ENCODE measurements at places on chromosomes 13 and 19.

GRCh38 chr13:86731987-86732386, 932.8 kb upstream of the SLITRK6 start:
- no peak for DNase-seq
- H3K36me3 ChIP-seq, result no peaks in the 10 kb centered on the region
- no peaks in the 10 kb centered on the region for H3K4me1 ChIP-seq
- no peak overlapping the region for H3K27ac ChIP-seq

DNA sequence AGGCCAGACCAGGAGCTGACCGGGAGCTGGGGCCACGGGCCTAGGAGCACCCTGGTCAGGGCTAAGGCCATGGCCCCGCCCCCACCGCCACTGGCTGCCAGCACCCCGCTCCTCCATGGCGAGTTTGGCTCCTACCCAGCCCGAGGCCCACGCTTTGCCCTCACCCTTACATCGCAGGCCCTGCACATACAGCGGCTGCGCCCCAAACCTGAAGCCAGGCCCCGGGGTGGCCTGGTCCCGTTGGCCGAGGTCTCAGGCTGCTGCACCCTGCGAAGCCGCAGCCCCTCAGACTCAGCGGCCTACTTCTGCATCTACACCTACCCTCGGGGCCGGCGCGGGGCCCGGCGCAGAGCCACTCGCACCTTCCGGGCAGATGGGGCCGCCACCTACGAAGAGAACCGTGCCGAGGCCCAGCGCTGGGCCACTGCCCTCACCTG, 6.6 kb downstream of the SPHK2 start:
- no peak overlapping the region for H3K4me3 ChIP-seq
- DNase-seq, result no peak
- no peak overlapping the region for H3K27ac ChIP-seq

DNA sequence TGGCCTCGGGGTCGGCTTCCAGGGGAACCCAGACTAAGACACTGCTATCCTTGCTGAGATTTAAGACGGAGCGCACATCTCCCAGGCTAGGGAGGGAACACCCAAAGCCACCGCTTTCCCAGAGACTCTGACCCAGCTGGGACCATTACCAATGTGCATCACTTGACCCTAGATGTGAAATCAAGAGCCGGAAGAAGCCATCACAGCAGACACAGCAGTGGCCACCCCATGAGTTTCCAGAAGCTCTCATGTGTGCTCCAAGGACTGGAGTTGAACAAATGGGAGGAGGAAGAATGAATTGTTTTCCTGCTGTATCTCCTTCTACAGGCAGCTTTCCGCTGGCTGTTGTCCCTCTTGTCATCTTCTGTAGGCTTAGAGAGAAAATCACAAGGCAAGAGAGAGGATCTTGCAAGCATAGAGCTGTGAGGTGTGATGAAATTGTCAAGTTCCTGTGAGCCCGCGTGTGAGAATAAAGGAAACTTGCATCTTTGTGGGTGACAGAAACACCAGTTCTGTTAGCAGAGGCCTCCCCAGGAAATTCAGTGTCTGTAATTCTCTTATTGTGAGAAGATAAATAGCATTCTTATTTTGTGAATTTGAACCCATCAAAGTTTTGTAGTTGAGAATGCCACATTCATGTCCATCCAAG, 711.8 kb downstream of the UQCRFS1 start:
- H3K27me3 ChIP-seq, result no peaks in the 10 kb centered on the region
- H3K27ac ChIP-seq, result peak overlapping the region; percentile 88
- H3K4me3 ChIP-seq, result peak overlapping the region; percentile 82
- peak; percentile 30 for DNase-seq
- peaks cover 71% of the 10 kb centered on the region for H3K4me1 ChIP-seq

GRCh38 chr13:31015199-31015598, 82.7 kb downstream of the TEX26 start:
- no peaks in the 10 kb centered on the region for H3K36me3 ChIP-seq
- no peak overlapping the region for H3K4me3 ChIP-seq
- peaks cover 83% of the 10 kb centered on the region for H3K27me3 ChIP-seq
- no peak overlapping the region for H3K27ac ChIP-seq

DNA sequence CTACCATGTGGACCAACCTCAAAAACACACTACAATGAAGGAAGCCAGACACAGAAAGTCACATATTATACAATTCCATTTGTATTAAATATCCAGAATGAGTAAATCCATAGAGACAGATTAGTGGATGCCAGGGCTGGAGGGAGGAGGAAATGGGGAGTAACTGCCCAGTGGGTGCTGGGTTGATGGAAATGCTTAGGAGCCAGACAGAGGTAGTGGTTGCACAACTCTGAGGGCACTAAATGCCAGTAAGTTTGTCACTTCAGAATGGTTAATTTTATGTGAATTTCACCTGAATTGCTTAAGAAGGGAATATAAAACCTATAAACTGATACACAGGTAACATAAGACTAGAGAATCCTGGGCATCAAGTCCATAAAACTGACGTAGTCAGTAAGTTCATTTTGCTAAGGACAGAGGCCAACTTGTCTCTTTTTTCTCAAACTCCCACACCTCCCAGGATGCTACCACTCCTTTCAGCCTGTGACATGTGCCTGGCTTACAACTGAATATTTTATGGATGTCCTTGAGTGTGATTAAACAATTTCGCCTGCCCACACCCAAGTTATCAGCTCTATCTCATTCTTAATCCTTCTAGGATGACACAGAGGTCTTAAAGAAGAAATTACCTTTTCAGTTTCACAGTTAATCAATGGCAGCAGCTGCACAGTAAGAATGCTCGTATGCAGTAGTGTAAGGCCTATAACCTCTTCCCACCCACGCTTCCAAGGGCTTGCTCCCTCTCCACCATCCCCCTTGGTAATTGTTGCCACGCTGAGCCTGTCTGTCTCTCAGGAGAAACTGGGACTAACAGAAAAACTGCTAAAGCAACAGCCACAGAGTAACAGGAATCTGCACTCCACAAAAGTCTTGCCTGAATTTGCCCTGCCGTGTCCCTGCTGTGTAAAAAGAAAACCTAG, 5.9 kb upstream of the MLNR start:
- H3K4me3 ChIP-seq, result no peak overlapping the region
- H3K4me1 ChIP-seq, result peaks cover 18% of the 10 kb centered on the region
- H3K36me3 ChIP-seq, result peaks cover 4% of the 10 kb centered on the region
- peak overlapping the region; percentile 50 for H3K27ac ChIP-seq
- H3K27me3 ChIP-seq, result peaks cover 29% of the 10 kb centered on the region

GRCh38 chr19:48629599-48630295, 7.4 kb downstream of the DBP start:
- peaks cover 26% of the 10 kb centered on the region for H3K36me3 ChIP-seq
- no peaks in the 10 kb centered on the region for H3K27me3 ChIP-seq
- H3K27ac ChIP-seq, result no peak overlapping the region
- no peak overlapping the region for H3K4me3 ChIP-seq
- H3K4me1 ChIP-seq, result peaks cover 26% of the 10 kb centered on the region

DNA sequence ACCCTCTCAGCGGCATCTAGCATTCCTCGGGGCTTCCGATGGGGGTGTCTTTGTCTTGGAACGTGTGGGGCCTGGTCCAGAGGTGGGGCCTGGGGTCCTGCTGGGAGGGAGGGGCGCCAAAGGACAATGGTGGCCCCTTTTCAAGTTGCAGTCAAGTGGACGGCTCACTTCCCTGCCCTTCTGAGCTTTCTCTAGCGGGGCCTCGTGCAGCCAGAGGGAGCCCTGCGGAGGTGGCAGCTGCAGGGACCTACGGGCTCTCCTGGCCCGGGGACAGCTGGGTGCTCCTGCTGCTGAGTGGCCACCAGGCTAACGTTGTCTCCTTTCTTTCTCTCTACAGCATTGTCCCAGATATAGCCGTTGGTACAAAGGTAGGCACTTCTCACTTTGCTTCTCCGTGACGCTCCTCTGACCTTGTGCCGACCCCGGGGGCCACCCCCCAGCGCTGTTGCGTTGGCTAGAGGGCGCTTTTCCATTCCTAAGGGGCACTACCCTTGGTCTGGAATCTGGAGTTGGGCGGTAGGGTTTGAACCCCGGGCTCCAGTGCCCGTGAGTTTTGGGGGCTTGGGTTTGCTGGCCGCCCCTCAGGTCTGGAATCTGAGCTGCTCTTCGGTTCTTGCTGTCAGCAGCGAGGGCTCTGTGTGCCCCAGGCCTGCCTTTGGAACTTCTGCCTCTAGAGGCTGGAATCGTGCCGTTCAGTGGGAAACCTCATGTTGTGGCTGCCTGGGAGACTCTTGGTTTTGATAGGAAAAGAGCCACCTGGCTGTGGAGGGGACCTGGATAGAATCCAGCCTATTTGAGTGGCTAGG, 2.0 kb downstream of the PTBP1 start:
- H3K4me3 ChIP-seq, result peak overlapping the region; percentile 94
- H3K36me3 ChIP-seq, result peaks cover 49% of the 10 kb centered on the region
- DNase-seq, result no peak

DNA sequence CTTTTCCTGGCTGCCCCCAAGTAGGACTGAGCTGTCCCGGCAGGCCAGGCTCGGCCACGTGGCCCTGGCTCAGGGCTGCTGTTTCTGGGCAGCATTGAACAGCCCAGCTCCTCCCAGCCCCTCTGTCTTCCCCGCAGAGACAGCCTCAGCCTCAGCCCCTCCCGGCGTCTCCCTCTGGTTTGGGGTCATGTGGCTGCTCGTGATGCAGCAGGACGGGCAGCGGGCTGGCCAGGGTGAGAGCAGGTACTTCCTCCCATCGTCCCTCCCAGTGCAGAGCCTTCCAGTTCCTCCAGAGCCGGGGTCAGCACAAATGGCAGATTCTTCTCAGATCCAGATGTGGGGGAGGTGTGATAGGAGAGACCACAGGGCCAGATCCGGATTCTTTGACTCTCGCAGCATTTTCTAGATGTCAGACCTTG, 114.6 kb downstream of the KDM4B start:
- H3K27me3 ChIP-seq, result no peaks in the 10 kb centered on the region
- no peaks in the 10 kb centered on the region for H3K4me1 ChIP-seq
- H3K4me3 ChIP-seq, result no peak overlapping the region
- DNase-seq, result no peak
- H3K36me3 ChIP-seq, result peaks cover 7% of the 10 kb centered on the region

GRCh38 chr13:39403106-39403505, 199.9 kb downstream of the LHFPL6 start:
- no peak overlapping the region for H3K4me3 ChIP-seq
- H3K4me1 ChIP-seq, result no peaks in the 10 kb centered on the region
- H3K36me3 ChIP-seq, result no peaks in the 10 kb centered on the region
- DNase-seq, result no peak
- no peak overlapping the region for H3K27ac ChIP-seq
- H3K27me3 ChIP-seq, result no peaks in the 10 kb centered on the region

DNA sequence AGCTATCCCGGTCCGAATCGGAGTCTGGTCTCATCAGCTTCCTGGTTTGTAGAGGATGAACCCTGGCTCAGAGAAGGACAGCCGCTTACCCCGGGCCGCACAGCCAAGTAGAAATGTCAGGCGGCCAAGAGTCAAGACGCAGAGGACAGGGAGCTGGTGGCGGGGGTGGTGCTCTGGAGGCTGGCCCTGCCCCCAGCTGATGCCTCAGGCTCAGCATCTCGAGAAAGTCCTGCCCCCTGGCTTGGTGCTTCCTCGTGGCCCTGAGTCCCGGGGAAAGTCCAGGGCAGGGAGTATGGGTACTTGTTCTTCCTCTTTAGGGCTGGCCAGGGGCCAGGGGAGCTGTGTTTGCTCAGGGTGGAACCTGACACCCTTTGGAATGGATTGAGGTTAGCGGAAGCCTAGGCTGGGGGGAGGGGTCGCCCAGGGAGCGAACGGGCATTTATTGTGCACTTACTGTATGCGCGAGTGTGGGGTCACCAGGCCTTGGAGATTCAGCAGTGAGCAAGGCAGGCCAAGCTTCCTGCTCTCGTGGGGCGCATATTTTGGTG, 2.2 kb downstream of the TJP3 start:
- peaks cover 1% of the 10 kb centered on the region for H3K36me3 ChIP-seq
- no peak for DNase-seq

DNA sequence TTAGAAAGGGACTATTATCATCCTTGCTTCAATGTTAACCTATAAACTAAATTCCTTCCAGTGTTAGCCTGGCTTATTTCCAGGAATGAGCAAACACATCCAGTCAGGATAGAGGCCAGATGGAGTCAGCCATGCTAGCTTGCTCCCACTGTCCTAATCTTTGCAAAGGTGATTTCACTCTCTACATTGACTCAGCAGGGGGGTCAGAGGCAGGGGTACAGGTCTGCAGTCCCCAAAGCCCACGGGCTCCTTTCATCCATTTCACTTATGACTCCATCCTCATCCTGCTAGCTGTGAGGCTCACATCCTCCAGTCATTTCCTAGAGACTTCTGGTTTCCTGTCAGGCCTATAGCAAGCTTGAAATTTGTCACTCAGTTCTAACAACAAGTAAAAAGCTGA, 63.4 kb upstream of the CEACAM8 start:
- no peaks in the 10 kb centered on the region for H3K36me3 ChIP-seq
- H3K4me3 ChIP-seq, result no peak overlapping the region
- no peaks in the 10 kb centered on the region for H3K4me1 ChIP-seq

DNA sequence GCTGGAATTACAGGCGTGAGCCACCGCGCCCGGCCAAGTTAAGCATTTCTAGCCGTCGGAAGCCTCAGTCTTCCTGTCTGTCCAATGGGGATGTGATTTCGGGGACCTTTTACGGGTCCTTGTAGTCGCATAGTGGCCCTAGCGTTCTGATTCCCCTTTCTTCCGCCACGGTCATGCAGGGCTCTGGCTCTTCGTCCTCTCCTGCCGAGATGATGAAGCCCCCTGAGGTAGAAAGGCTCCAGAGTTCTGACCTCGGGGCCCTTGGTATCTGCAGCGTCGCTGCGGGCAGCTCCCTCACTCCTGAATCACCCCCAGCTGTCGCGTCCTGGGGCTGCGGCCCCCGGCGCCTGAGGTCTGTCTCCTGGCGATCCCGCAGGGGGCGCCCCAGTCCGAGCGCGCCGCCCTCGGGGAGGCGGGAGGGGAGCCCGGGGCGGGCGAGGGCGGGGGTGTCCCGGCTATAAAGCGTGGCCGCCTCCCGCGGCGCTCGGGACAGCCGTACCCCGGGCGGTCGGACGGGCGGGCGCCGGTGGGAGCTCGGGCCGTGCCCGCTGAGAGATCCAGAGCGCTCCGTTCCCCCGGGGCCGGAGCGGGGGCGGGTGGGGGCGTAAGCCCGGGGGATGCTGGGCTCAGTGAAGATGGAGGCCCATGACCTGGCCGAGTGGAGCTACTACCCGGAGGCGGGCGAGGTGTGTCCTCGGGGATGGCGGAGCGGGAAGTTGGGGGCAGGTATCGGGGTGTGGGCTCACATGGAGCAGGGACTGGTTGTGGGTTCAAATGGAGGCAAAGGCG, at the start of gene FOXA3:
TSS of gene FOXA3 (plus strand) at position 487 of the 789 bp plus-strand sequence. CDS start at position 618, 131 bp downstream.
- peaks cover 35% of the 10 kb centered on the region for H3K4me1 ChIP-seq
- H3K36me3 ChIP-seq, result peaks cover 14% of the 10 kb centered on the region
- peak within 1 kb of the TSS; percentile 93 for H3K4me3 ChIP-seq
- no peak for DNase-seq
- peak within 1 kb of the TSS; percentile 88 for H3K27ac ChIP-seq
- H3K27me3 ChIP-seq, result peaks cover 12% of the 10 kb centered on the region

All from central memory CD8-positive, alpha-beta T cell (primary cell).